ENCODE measurements at places on chromosomes 12 and 14.

DNA sequence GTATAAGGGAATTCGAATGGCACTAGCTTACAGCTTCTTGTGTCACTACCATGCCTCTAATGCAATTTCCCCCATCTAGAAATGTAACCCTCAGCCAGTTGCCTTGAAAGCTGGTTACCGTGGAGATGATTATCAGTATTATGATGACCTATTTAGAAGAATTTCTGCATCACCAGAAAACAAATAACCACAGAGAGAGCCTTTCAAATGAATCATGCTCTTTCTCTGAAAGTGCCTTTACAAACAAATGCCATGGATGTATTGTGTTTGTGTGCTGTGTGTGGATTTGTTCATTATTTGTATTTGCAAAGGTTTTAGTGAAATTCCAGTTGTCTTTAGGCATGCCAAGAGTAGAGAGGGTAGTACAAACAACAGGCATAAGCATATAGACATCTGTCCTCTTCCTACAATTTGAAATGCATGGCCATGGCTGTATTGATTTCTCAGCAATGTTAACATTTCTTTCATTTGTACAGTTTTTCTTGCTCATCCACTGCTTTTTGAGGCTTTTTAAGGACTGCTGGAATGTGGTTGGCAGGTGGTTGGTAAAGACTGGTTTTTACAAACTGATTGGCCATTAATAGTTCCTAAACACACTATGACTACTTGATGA, 266.5 kb downstream of the PAWR start:
- peak; percentile 56 for DNase-seq

DNA sequence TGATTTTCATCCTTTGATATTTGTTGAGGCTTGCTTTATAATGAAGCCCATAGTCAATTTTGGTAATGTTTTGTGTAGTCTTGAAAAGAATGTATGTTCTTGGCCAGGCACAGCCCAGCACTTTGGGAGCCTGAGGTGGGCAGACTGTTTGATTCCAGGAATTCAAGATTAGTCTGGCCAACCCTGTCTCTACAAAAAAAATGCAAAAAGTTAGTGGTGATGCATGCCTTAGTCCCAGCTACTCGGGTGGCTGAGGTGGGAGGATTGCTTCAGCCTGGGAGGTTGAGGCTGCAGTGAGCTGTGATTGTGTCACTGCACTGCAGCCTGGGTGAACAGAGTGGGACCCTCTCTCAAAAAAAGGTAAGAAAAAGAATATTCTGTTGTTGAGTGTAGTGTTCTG, 10.8 kb downstream of the ETNK1 start:
- DNase-seq: no peak

- DNase-seq: no peak
These were observed 133.1 kb downstream of the MED13L start for GRCh38 chr12:116144384-116144783.

DNA sequence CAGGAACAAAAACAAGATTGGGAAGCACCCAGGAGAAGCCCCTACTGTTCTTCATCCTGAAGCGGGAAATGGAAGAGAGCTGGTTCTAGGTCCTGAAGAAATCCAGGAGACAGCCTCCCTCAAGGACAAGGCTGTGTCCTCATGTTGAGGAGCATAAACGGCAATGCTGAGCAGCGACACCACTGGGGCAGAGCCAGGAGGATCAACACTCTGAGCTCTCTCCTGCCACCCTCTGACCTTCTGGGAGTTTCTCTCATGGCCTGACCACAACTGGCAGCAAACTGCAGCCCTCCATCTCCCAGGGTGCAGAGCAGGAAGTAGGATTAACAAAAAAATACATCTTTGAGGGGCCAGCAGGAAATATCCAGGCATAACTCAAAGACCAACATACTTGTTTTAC, 1292.2 kb upstream of the TMEM132C start:
- no peak for DNase-seq

DNA sequence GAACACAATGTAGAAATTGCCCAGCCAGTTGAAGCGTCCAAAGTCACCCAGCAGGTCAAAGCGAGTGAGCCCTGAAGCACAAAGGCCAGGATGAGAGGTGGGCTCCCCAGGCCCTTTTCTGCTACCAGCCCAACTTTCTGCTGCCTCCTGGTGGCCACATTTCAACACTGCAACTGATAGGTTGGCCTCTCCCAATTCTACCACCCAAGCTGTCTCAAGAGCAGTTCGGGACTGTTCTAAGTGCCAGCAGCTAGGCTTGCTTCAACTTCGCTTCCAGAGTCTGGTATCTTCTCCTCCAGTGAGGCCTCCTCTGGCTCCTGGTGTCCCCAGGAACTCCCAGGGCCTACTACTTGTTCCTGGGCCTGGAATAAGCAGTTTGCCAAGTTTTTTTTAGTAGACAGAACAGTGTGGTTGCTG, 3.4 kb upstream of the DHH start:
- peak; percentile 53 for DNase-seq

- no peak for DNase-seq
These were observed 4.1 kb upstream of the DYNC1H1 start for GRCh38 chr14:101960225-101960624.

DNA sequence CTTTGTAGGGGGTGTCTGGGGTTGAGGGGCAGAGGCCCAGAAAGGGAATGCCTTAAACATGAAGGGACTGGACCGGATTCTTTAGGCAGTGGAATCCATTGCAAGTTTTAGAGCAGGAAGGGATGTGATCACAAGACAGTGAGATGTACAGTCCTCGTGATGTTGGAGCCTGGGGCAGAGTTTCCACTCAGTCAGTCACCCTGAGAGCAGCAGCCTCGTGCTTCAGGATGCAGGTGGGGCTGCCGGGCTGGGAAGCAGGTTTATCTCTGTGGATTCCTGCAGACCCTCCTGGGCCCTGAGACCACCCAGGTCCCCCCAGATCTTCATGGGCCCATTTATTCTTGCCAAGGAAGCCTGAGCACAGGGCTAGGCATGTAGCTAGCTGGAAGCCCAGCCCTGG, 38.5 kb downstream of the RIN3 start:
- DNase-seq: no peak

GRCh38 chr12:65666876-65667275, 157.4 kb upstream of the HMGA2 start:
- DNase-seq: no peak

- no peak for DNase-seq
These were observed 126.0 kb upstream of the ATF7IP start for GRCh38 chr12:14239350-14239934.

DNA sequence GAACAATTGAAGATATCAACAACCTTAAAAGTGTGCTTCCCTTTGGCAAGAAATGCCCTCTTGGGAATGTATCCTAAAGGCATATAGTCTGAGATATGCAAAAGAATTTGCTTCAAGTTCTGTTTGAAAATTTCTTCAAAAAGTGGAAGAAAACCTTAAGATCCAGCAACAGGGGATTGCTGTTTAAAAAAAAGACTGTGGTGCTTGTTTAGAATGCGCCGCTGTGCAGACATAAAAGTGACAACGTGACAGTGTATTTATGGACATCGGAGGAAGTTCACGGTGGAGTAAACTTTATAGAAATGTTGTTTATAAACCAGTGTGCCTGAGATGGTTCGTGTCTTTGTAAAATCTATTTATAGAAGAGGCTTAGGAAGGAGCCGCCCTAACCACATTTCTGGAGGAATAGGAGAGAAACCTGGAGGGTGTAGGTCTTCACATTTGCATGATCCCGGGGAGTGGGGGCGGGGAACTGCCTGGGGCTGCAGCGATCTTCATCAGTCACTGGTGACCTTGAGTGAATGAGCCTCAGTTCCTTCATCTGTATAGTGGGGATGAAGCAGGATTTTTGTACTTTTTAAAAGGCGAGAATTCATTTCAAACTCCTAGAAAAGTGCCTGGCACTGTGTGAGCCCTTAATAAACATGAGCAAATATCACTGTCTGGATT, 27.5 kb downstream of the ADGRD1 start:
- DNase-seq: no peak

DNA sequence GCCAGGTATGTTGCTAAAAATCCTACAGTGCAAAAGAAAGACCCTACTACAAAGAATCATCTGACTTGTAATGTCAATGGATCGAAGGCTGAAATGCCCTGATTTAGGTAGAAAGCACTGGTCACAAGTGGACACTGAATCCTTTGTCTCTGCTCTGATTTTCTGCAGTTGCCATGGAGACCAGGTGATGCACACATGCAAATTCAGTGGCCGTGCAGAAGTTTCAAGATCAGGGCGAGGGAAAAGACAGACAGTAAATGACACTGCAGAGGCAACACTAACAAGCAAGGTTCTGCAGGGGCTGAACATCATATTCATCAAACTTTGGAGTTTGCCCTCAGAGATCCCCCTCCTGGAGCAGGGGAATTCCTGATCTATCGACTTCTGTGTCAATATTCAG, 370.3 kb upstream of the TMEM132C start:
- DNase-seq: no peak

DNA sequence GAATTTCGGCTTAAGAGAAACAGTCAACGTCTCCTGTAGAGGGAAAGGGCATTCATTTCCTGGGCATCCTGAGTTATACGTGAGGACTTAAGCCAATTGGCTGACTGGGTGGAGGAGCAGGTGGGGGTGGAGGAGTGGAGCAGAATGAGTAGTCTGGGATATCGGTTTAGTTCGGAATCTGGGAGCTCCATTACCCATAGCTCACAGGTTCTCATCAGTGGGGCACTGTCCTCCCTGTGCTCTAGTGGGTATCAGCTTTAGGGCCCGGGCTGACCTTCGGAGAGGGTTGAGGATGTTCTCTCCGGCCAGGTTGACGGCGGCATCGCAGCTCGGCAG, 704 bp downstream of the SDR39U1 start:
- DNase-seq: peak; percentile 21
